CD4-positive, alpha-beta T cell treated with Interleukin-15 for 4 hours (primary cell): ENCODE measurements at places on chromosomes 2 and 18.

DNA sequence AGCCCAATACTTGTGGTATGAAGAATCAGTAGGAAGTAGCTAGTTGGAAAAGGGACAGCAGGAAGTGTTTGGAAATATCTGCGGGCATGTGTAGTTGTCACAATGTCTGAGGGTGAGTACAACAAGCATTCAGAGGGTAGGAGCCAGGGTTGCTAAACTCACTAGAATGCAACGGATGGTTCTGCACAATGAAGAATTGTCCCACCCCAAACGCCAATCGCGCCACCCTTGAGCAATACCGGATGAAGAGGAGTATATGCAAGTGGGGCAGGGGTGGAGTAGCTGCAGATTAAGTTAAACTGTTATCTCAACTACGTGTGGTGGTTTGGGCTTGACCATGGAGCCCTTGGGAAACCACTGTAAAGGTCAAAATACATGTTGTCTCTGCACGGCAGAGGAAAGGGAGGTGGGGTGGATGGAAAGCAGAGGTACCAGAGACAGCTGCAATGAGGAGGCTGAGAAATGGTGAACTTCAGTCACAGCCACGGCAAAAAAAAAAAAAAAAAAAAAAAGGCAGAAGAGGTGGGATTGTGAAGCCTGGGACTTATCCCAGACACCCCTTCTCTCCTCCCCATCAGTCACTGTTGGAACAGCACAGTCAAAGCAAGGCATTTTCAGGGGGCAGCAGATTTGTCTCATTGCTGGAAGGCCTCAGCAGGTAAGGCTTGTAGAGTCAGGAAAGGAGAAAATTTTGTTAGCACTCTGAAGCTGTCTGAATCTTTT, 5.2 kb downstream of the CCL20 start:
- no peak for DNase-seq

DNA sequence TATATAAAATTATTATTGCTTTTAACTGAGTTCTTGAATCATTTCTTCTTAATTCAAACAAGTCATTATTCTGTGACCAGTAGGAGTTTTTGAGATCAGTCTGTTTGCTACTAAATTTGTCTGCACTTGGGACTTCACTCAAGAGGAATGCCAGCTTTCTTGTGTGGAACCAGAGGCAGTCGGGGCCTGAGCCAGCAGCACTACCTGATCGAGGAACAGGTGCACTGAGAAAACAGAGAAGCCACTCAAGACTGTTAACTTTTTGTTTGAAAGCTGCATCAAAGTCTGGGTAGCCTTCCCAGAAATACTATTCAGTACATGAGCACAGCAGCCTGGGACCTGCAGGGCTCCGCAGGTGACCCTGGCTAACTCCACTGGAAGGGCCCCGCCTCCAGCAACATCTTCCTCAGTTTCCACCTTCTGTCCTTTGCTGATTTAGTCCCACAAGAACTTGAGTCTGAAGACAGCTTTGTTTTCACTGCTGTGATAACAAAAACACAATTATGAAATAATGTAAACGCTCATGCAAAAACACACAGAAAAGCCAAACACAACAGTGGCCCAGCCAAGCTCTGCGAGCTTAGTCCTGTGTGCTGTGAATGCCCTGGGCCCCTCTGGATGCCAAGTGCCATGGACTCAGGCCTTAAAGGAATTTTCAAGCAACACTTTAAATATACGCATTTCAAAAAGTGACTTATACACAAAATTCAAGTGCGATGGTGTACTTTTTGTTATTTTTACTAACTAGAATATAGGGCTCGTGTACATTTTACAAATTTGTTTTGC, 62.0 kb downstream of the SH3YL1 start:
- no peak for DNase-seq

- DNase-seq: no peak
Measured at GRCh38 chr2:185477452-185477851, 261.2 kb upstream of the FSIP2 start.

- no peak for DNase-seq
Measured at GRCh38 chr18:33156906-33157470, 283.5 kb downstream of the CCDC178 start.

- DNase-seq: no peak
Measured at GRCh38 chr2:84443477-84443876, 15.6 kb downstream of the SUCLG1 start.

- DNase-seq: no peak
Measured at GRCh38 chr2:164847981-164848741, 6.5 kb upstream of the COBLL1 start.

- DNase-seq: no peak
Measured at GRCh38 chr18:74114116-74114515, 33.5 kb downstream of the FBXO15 start.

GRCh38 chr18:4284528-4284927, 170.6 kb downstream of the DLGAP1 start:
- no peak for DNase-seq

DNA sequence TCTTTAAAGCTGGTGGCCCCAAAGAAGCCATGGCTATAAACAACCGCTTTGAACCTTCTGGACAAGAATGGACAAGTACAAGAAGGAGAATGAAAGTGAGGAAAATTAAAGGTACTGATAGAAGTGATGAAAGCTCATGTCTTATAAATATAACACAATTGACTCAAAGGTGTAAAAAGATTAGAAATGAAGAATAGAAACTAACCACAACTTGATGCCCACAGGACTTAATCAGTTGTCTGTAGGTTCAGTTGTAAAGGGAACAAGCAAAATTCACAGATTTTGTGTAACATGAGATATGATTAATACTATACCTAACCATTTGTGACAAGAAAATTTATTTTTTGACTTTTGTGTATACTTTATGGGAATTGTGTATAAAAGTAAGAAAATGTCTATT, 135.7 kb downstream of the NUP35 start:
- DNase-seq: no peak

- no peak for DNase-seq
Measured at GRCh38 chr2:231900972-231901371, 25.2 kb downstream of the NPPC start.

- no peak for DNase-seq
Measured at GRCh38 chr2:23327416-23327815, 57.6 kb upstream of the KLHL29 start.

DNA sequence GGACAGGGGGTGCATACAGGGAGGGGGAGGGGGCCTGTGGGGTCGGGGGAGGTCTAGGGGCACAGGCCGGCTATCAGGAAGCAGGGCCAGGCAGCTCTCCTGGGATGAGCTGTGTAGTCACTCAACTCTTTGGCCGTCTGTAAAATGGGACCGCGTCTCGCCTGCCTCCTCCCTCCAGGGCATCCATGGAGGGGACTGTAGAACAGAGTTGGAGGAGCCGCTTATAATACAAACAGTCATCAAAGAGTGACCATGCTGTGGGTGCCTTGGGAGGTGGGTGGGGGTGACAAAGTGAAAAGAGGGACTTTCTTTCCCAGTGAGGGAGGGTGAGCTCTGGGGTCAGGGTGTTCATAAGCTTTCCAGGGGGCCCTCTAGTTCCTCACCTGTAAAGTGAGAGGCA, 169.6 kb upstream of the HAAO start:
- DNase-seq: no peak

- DNase-seq: no peak
Measured at GRCh38 chr2:238945433-238946150, 97.7 kb downstream of the TWIST2 start.

DNA sequence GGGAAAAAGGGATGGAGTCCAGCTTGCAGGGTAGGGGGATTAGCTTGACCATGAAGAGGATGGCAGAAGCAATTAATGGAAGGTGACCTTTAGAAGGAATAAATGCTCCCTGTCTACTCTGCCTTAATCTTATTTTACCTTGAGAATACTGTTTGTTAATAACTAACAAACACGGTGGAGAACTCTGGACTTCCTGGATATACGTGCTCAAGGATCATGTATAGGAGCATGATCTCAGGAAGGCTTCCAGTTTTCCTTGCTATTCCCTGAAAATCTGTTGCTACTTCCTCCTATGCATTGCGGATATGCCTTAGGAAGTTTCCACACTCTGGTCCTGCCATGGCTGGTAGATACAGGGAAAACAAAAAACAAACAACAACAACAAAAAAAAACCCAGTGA, 44.8 kb upstream of the BCL11A start:
- DNase-seq: no peak

- no peak for DNase-seq
Measured at GRCh38 chr2:183242937-183243336, 118.7 kb downstream of the NUP35 start.
